NCI-H460 (cell line): ENCODE measurements at places on chromosomes 2 and 18.

- DNase-seq: peak; percentile 16
These were observed at the start of gene ADRA2B for GRCh38 chr2:96116424-96116878. ADRA2B (minus strand) TSS chr2:96116571; CDS start chr2:96116149, 422 bp downstream.

GRCh38 chr2:101408925-101409324 is 21.6 kb upstream of the CREG2 start:
- DNase-seq: no peak

- DNase-seq: no peak
These were observed 268.3 kb upstream of the MGAT5 start for GRCh38 chr2:133985563-133985962.

GRCh38 chr2:170820757-170821530 is 4.3 kb downstream of the GAD1 start:
- no peak for DNase-seq

GRCh38 chr2:152716805-152717227 is 445 bp downstream of the PRPF40A start:
- peak; percentile 6 for DNase-seq

DNA sequence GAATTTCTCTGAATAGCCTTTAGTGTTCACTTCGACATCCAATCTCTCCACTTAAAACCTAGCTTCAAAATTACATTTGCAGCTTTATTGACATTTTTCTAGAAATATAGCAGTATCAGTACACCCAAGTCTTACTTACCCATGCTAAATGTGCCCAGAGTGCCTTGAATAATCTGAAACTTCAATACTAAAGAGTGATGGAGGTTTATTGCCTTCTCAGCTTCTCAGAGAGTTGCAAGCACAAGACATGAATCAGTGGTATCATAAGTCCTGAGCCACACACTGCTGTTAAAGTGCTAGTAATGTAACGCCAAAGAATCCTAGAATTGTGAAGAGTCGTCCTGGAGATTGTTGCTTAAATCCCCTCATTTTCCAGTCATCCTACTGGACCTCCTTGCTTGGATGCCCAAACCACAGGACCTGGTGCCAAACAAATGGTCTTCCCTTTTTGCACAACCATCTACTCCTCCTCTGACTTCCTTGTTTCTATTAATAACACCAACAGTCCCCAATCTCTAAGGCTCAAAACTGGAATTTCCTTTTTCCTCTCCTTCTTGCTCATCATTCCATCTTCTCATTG is 83.2 kb upstream of the SPATS2L start:
- no peak for DNase-seq
